ENCODE measurements at places on chromosomes 11 and 22.

GRCh38 chr11:7321473-7322450, 70.1 kb downstream of the SYT9 start:
- no peak for DNase-seq

- DNase-seq: no peak
Observed at GRCh38 chr11:61103851-61104423, 1.6 kb downstream of the CD5 start.

GRCh38 chr11:33160587-33160986, 693 bp downstream of the CSTF3 start:
- no peak for DNase-seq

- DNase-seq: no peak
Observed at GRCh38 chr11:34426766-34427185, 12.0 kb upstream of the CAT start.

DNA sequence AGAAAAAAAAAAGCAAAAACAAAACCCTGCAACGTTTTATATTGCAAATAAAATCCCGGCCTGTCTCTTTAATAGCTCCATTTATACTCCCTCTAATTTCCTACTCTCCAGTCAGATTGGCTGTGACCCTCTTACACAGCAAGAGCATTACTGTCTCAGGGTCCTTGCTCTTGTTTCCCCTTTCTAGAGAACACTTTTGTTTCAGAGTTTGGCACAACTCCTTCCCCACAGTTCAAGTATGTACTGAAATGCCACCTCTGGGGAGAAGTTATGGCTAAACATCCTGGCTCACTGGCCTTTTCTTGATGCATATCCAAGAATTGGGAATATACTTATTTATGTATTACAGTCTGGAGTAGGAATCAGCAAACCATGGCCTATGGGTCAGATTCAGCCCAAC, 2.6 kb downstream of the CASP12 start:
- no peak for DNase-seq

All from activated T-cell treated with anti-CD3 and anti-CD28 coated beads, Interleukin-2, amount 50 U/mL, for 4 hours (primary cell).